ENCODE measurements at places on chromosomes 2 and 18.

- no peak for DNase-seq
These were observed 87.0 kb downstream of the FARSB start for GRCh38 chr2:222568865-222569264.

DNA sequence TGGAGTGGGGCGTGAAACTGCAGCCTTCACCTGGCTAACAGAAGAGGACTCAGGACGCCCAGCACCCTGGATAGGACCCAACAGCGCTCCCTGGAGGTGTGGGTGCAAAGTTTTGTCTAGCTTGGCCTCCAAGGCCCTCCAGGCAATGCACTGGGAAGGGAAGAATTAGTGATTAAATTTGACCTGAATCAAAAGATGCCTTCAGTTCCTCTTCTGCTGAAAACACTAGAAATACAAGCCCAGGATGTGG is 779 bp upstream of the TRIB2 start:
- peak; percentile 91 for DNase-seq

DNA sequence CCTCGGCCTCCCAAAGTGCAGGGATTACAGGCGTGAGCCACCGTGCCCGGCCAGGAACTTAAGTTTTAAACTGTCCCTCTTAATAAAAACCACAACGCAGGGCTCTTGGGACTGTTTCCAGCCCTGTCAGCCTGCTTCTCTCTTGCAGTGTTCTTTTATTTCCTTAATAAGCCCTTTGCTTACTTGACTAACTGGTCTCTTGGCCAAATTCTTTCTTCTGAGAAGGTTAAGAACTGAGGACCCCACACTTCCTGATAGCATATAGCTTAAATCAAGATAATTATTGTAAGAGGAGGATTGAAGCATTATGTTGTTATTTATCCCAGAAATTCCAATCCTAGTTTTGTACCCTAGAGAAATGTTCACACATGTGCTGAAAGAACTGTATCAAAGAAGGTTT is 128.2 kb upstream of the UXS1 start:
- no peak for DNase-seq

DNA sequence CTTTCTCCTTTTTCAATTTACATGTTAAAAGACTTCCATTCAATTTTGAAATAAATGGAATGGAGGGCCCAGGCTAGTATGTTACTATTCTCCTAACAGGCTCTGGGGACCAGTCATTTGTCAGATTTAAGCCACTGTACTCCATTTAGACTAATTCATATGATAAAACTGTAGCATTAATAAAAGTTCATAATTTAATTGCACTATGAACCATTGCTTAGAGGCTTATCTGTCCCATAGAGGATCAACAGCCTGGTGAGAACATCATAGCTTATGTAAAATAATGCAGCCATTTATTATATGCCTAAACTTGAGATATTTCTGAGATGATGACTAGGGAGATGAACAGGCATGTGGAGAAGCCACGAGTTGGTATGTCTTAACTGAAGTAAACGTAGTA is 156.0 kb downstream of the RIT2 start:
- DNase-seq = no peak

Measured in OCI-M1 (cell line).